ENCODE measurements at places on chromosomes 11 and 22.
A peak's percentile ranks its signal among the peaks of the same experiment; 100 is the strongest.

DNA sequence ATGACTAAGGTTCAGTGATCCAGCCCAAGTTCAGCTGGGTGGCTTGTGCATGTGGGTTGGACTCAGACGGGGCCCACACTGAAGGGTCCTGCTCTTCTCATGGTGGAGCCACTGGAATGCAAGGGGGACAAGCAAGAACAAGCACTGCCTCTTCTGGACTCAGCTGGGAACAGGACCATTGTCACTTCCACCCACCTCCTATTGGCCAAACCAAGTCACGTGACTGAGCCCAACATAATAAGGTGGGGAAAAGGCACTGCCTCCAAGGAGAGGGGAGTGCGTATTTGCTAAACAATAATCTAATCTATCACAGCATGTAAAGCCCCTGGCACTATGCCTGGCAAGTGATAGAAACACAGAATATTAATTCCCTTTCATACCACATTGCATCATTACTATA is 87.1 kb downstream of the CHST1 start:
- DNase-seq = no peak

GRCh38 chr11:20351136-20351535 is 12.4 kb upstream of the HTATIP2 start:
- no peak for DNase-seq

DNA sequence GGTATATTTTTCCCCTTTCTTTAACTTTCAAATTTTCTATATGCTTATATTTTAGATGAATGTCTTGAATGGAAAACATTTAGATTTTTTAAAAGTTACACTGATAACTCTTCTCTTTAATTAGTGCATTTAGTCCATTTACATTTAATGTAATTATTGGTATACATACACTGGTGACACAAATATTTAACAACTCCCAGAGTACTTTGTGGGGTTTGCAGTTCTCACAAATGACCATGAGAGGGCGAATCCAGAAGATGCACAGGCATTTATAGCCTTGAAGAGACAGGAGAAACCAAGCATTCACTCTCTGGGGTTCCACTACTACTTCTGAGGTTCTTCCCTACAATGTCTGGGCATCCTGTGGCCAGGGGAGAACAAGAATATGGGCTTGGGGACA is 125.1 kb downstream of the TIMP3 start:
- DNase-seq = peak; percentile 33

DNA sequence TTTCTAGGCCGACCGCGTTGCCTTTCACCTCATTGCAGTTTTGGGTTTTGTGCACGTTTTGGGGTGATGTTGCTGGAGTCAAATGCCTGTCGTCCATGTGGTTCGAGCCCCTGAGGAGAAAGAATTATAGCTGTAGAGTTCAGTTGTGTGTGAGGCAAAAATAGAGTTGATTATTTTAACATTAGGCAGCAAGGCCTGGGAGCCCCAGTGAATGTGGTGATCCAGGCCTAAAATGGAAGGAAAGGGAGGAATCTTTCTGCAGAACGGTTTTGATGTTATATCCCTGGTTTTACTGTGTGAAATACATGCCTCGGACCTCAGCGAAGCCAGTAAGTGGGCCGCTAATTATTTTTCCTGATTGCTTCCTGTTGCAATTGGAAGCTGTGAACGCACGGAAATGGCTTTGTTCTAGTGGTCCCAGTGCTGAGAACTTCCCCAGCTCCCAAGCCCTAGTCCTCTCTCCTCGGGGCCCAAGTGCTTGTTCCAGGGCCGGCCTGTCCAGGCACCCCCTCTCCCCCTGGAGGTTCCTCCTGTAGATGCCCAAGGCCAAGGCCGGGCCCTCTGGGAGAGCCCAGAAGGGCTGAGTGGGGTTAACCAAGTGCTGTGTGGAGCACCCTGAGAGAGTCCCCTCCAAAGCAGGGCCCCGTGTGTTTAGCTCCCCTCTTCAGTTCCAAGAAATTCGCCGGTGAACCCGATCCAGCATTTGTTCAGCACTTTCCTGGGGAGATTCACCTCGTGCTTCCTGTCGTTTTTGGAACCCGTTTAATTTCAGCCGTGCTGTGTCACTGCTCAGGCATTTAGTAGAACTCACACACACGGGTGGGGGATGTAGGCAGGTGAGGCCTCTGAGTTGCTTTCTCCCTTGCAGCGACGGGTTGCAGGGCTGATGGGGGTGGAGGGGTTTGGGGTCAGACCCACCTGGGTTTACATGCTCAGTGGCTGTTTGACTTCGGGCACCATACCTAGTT is 2.1 kb downstream of the LRP5 start:
- peak; percentile 48 for DNase-seq

DNA sequence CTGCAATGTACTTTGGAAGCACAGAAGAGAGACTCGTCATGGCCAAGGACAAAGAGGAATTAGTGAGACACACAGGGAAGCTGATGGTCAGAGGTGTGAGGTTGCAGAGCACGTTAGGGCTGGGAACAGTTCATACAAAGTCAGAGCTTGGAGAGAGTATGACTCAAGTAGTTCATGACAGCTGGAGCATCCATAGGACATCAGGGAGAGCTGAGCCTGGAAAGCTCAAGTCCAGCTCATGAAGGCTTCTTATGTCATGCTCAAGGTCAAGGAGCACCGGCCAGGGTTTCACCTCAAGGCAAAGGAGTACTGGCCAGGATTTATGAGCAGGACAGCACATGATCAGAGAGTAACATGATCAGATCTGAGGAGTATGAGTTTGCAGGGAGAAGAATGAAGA is 64.6 kb upstream of the CHST1 start:
- DNase-seq = no peak

DNA sequence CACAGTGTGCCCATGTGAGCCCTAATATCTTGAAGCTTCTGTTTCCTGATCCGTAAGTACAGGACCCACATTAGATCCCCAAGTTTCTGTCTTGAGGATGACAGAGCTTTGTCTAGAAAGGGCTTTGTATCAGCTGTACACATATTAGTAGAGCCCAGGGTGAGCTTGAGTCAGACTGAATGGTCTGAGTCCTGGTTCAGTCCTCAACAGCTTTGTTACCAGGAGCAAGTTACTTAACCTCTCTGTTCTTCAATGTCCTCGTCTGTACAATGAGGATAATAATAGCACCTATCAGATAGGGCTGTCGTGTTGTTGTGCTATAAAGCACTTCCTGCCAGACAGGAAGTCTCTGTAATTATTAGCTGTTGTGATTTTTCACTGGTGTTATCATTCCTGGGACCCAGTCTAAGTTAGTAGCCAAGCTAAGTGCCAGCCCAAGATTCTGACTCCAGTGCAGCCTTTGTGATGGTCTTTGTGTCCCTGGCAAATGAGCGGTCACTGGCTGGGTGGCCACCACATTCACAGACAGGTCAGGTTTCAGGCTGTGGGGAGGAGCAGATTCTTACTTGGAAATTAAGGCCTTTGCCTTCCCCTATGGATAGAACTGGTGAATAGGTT is 6.8 kb downstream of the TOM1 start:
- DNase-seq = no peak

DNA sequence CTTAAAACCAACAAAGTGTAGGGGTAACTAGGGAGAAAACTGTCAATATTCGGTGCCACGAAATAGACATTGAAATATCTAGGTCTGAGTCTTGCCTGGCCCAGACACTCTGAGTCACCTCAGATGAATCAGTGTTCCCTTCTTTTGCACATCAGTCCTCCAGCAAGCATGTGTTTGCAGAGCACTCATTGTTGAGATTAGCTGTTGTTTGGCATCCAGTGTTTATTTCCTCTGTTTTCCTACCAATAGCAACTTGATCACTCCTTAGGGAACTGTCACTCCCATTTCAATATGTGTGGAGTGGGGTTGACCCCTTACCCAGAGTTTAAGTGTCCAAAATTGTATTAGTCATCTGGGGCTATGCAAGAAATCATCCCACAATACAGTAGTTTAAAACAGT is 4.7 kb upstream of the ASCC2 start:
- peak; percentile 86 for DNase-seq

DNA sequence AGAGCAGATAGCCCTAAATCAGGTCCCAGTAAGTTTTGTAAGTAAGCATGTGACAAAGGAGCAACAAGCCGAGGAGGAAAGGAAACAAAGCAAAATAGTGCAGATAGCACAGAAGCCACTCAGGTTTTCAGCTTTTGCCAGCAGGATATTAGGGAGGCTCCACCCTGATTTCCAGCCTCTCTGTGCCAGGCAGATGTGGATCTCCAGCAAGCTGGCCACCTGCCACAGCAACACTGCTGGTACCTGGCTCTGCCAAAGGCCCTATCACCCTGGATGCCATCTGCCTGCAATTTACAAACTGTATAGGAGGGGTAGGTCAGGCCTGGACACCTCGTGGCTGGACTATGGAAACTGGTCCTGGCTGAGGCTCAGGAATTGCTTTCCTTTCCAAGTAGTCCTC is 12.2 kb upstream of the NNMT start:
- no peak for DNase-seq

GRCh38 chr11:90344546-90344945 is 121.7 kb upstream of the CHORDC1 start:
- DNase-seq = no peak

DNA sequence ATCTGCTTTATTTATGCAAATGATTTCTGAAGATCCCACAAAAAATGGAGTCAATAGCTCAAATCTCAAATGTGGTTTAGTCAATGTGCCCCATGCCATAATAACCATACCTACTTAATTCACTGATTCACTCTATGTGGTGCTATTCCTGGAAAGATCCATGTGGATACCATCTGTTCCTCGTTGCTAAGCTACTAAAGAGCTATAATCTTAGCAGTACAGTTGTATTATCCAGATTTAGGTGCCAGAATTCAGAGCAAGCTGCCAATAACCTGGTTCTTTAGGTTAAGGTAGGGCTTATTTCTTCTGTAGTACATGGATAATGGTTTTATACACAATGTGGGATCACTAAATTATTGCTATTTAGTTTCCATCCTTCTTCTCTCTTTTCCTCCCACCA is 974.7 kb upstream of the CCDC90B start:
- DNase-seq = no peak

DNA sequence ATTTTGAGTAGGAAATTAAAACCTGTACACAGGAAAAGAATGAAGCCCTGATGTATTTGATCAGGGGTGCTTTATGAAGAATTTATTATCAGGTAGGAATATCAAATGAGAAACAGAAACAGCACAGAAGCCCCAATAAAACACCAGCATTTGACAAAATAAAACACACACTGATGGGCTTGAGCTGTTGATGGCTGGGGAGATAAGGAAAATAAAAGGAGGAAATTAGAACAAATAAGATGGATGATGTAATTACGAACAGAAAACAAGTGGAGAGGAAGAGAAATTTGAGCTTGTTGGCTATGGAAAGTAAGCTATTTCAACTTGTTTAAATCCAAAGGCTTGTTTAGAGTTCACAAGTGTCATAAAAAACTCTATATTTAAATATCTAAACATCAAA is 213.7 kb downstream of the CADM1 start:
- DNase-seq = no peak

DNA sequence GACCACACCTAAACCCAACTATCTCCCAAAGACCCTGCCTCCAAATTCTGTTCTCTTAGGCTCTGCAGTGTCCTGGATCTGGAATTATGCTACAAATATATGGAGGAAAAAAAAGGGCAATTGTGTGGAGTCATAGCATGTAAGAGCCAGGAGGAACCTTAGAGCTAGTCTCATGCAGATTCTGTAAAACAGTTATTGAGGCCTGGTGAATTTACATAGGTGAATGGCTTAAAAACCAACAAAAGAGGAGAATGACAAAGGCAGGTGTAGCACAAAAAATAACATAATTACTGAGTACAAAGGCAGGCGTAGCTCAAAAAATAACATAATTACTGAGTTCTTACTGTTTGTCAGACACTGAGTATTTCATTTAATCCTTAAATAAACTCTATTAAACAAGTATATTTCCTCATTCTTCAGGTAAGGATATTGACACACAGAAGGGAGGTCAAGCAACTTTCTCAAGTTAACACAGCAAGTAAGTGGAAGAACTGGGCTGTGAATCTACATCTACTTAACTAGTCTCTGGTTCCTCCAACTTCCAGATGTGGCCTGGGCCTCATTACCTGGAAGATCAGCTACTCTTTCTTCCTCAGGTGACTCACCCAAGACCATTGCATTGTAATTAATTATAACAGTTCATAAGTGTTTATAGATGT is 938.9 kb upstream of the TENM4 start:
- DNase-seq = no peak

DNA sequence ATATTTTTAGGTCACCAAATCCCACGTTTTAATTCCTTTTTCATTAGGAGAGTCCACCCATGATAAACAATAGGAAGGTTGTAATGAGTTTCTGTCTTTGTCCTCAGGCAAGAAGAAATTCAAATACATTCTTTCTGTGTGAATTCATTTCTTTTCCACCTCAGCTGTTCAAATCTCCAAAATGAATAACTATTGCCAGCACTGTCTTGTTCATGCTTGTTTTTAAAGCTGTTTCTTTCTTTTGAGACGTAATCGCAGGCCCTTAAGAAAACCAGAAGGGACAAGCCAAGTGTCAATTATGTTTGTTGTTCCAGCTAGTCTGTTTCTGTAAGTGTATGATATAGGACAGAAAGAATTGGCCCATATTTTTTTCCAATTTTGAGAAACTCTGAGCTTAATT is 20.2 kb downstream of the MMP27 start:
- no peak for DNase-seq

GRCh38 chr11:112223121-112223520 is 3.1 kb upstream of the PTS start:
- peak; percentile 66 for DNase-seq

DNA sequence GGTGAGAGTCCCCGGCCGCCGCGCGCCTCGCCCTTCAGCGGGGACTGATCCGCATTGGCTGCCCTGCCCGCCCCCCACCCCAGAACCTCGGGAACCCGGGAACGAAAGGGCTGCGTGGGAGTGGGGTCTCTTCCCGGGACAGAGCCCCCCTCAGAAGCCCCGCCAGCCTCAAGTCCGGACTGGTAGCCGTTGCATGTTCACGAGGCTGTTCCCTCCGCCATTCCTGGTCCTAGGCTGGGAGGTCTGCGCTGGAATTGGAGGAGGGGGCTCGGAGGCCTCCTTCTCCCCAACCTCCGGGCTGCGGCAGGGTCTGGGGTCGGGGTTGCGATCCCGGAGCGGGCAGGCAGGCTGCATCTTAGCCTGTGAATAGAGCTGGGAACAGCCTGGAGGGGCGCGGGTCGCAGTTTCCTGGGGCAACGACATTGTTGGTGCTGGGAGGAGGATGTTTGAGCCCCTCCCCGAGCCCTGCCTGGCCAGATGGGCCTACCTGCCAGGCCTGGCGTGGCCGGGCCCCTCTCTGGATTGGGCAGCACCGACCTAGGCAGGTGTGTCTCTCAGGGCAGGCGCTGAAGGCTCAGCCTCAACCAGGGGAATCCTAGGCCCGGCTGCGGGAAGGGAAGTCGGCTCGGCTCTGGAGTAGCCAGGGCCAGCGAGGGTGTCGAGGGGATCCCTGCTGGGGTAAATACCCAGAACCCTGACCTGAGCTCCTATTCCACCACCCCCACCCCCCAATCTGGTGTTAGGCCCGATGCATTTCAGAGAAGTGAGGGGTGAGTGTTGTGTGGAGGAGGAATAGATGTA is 670 bp downstream of the MAPK8IP1 start:
- DNase-seq = no peak

DNA sequence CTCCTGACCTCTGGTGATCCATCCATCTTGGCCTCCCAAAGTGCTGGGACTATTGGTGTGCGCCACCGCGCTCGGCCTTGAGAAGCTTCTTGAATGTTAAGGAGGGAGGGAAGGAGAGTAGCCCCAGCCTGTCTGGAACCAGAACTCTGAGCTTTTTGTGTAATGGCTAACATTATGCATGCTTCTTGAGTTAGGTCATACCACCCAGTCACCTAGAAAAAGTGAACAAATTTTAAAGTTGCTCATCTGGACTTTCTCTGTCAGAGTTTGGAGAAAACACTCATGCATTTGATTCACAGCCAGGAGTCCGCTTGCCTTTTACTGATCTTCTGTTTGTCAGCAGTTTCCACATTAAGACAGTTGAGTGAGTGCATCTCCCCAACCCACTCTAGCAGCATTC is 82.1 kb downstream of the PPP6R3 start:
- DNase-seq = peak; percentile 96

- peak; percentile 94 for DNase-seq
Measured at GRCh38 chr11:65498977-65499712, at the start of gene MALAT1. Gene MALAT1, plus strand, starts transcription at chr11:65499045.

Data from amniotic epithelial cell (primary cell).